KBM-7 (cell line): ENCODE measurements at places on chromosomes 6 and 20.

- DNase-seq: no peak
These were observed 21.8 kb upstream of the RPS6KA2 start for GRCh38 chr6:166648846-166649245.

DNA sequence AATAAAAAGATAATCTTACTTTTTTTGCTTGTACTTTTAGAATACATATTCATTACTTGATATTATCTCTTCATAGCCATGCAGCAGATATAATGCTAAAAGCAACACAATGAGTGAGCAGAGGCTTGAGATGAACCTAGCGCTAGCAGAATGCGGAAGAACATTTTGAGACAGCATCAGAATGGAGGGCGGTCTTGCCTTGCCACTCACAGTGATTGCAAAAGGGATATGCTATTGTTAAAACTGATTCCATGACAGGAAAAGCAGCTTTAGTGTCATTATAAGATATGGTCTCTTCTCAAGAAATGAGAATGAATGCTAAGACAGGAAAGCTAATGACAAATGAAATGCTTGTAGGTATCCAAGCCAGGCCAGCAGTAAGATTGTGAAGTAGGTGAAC lies 200.0 kb upstream of the GJE1 start:
- DNase-seq: no peak

GRCh38 chr20:3890398-3890751 lies 1.2 kb downstream of the PANK2 start:
- no peak for DNase-seq

DNA sequence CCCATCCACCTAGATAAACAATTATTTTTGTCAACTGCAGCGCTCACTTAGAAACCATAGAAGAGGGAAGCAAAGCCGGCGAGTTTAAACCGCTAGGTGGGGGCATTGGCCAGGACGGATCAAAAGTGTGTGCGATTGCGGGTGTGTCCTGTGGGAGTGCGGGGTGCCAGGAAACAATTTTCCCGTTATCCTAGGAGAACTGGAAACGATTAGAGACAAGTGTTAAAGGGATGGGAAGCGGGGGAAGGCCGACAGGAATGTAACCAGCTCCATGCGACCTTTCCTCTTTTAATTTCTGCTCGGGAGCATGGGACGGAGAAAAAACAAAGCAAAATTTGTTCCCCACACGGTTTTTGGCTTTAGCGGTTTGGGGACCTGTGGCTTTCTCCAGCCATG lies 2.8 kb upstream of the HTR1B start:
- DNase-seq: peak; percentile 63

- peak; percentile 96 for DNase-seq
These were observed 270.0 kb downstream of the CDH26 start for GRCh38 chr20:60228255-60228654.
